NCI-H2081 treated with DMSO at 0.1 percent for 48 hours (cell line): ENCODE measurements at places on chromosomes 3 and 15.

GRCh38 chr15:28944286-28944685, 58.5 kb downstream of the APBA2 start:
- no peak for DNase-seq

DNA sequence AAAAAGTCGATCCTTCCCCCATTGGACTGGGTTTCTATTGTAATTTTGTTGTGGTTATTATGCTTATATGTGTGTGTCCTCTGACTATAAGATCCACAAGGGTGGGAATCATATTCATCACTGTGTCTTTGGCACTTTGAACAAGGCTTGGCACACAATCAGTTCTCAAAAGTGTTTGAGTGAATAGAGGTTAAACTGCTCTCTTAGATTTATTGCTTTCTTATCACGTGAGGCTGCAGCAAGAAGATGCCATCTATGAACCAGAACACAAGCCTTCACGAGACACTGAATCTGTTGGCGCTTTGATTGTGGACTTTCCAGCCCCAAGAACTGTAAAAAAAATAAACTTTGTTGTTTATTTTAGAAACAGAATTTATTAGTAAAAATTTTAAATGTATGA, 295.0 kb upstream of the MDFIC2 start:
- DNase-seq = no peak

DNA sequence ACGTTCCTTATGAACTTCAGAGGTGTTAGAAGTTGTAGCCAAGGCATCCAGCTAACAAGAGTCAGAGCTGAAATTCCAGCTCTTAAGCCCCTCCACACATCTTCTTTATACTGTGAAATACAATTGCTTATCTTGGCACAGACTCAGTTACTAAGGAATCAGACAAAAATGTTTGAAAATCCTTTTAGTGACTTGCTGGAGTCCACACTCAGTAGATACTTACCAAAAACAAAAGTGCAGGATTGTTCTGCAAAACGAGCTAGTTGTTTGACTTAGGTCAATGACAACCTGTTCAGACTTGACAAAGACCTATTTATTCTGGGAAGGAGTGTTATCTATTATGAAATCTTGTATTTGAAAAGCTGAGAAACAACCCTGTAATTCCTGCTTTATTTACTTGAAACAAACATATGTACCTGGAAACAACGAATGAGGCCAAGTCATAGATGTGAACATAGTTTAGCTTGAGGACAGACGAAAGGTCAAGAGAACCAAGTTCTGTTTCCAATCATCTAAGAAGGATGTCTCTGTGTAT, 38.5 kb downstream of the B3GNT5 start:
- DNase-seq = no peak

DNA sequence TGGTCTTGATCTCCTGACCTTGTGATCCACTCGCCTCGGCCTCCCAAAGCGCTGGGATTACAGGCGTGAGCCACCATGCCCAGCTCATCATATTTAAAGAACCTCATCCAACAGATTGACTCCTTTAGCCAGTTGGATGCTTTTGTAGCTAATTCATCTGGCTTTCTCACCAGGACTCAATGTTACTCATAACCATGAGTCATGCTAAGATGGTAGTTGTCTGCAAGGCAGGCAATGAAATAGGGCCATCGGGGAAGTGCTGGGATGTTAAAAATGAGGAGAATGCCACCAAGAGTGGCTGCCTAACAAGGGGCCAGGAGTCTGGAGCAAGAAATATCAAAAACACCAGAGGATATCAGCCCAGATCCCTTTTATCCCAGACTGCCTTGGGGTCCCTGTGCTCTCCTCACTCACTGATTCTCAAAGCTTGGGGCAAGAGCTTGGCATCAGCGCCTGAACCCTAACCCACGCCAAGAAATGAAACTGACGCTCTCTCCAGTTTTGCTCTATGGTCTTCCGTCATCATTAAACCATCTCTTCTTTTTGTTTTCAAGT, 7.4 kb upstream of the PCOLCE2 start:
- DNase-seq = no peak

- DNase-seq = no peak
These were observed 33.4 kb downstream of the SPINK8 start for GRCh38 chr3:48299746-48300712.

DNA sequence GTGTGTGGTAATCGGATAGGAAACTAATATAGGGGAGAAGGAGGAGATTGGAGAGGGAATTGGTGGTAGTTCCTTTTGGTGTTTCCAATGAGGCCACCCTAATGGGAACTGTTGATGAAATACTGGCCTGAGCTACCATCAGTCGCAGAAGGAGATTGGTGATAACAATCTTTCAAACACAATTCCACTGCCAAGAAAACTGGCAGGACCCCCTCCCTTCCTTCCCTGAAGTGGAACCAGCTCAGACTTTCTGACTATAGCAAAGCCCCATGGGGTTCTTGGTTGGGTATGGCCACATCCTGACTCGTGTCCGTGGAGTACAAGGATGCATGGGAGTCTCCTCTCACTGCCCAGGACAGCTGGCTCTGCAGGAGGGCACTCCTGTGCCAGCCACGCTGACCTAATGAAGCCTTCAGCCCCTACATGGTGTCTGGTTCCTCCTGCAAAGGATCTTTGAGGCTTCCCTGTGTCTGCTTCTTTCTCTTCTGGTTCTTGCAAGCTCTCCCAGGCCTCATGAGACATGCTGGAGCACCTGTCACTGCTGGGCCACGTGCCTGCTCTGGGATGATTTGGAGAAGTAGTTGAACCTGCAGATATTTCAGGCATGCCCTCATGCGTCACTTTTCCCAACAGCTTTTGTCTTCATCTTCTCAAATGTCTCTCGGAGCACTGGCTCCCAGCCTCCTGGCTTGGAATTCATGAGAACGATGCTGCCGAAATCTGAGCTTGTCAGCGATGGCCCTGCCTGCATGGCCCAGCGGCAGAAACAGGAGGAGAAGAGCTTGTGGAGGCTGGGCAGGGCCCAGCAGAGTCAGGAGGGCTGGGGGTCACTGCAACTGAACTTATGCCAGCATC, 90.0 kb upstream of the ADPGK start:
- no peak for DNase-seq

- no peak for DNase-seq
These were observed 54.0 kb upstream of the DLG1 start for GRCh38 chr3:197352382-197352781.

DNA sequence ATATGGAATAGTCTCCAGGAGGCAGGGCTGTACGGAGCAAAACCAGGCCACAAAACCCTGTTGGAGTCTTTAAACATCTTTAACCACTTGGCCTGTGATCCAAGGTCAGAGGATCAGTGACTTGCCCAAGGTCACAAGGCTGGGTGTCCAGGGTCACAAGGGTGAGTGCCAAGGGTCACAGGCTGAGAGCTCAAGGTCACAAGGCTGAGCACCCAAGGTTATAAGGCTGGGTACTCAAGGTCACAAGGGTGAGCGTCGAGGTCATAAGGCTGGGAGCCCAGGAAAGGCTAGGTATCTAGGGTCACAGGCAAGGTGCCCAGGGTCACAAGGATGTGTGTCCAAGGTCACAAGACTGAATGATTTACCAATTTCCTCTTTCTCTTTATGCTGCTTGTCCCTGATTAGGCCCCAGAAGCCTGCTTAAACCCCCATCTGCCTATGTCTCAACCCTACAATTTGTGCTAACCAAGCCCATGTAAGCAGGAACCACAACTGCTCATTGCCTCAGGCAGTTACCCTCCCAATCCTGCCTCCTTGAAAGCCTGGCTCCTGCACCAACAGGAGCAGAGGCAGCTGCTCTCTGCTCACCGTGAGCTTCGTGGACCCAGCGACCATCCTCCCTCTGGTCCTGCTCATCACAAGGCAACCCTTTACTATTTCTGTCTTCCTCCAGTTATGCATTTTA, 51.5 kb downstream of the MGLL start:
- peak; percentile 47 for DNase-seq

GRCh38 chr3:113251817-113252216, 40.5 kb downstream of the BOC start:
- DNase-seq = no peak

DNA sequence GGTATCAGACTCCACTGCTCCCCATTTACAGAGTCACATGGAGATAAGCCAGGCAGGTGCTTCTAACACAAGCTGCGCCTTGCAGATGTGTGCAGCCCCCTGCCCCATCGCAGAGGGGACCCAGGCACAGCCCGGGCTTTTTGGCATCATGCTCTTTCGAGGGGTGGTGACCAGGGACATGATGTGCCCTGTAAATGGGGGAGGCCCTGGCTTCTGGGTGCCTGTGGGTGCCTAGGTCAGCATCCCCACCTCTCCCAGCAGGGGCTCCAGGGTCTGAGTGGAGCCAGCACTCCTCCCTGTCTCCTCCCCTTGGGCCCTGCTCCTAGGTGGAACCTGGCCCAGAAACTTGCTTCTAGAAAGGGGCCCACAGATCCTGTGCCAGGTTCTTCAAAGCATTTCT, 15.2 kb downstream of the TRPM1 start:
- DNase-seq = no peak

DNA sequence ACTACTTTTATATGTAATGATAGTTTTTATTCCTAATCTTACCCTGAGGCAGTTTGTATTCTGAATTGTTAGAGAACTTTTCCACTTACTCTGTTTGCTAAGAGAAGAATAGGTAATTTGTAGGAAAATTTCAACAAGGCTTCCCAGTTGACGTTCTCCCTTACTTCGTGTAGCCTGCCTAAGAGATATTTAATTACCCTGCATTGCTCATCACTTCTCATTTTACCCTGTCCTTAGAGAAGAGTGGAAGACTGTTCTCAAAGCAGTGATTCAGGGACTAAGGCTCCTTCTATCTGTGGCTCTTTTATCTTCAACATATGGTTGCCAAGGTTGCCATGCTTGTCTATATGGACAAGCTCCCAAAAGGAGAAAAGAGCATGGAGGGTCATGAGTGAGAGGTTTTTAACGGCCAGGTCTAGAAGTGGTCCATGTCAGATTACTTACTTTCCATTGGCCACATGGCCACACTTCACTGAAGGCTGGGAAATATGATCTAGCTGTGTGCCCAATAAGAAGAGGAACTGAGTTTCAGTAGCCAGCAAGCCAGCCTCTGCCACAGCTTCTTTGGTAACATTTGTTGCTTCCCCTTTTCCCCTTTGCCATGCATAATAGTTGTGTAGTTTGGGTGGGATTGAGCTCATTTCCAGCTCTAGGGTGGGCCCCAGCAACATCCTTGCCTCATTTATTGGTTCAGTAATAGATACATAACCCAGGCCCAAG, 22.1 kb downstream of the PDE8A start:
- DNase-seq = no peak

DNA sequence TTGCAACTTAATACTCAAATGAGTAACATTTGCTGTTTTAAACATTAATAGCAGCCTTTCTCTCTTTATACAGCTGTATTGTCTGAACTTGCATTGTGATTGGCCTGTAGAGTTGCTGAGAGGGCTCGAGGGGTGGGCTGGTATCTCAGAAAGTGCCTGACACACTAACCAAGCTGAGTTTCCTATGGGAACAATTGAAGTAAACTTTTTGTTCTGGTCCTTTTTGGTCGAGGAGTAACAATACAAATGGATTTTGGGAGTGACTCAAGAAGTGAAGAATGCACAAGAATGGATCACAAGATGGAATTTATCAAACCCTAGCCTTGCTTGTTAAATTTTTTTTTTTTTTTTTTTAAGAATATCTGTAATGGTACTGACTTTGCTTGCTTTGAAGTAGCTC, 40.3 kb downstream of the CTNNB1 start:
- no peak for DNase-seq

- DNase-seq = no peak
These were observed 116.2 kb downstream of the CHSY1 start for GRCh38 chr15:101135532-101136166.

DNA sequence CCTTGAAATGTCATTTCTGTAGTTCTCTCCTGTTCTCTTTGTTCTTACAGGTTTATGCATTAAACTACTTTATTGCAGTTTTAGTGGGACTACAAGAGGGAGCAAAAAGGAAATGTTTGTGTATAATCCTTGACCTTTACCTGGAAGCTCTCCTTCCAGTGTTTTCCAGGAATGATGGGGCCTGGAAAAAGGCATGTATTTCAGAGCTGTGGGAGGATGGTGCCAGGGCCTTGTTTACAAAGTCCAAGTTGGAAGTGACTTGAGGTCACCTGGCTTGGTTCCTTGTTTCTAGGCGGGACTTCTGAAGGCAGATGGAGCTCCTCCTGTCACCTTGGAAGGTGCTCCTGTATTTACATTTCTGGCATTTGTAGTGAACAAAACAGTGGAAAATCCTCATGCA, 15.1 kb downstream of the ACVR2B start:
- no peak for DNase-seq

- DNase-seq = no peak
These were observed 41.6 kb downstream of the PYDC2 start for GRCh38 chr3:191502583-191502982.

GRCh38 chr3:186996356-186996755, 66.0 kb downstream of the ST6GAL1 start:
- no peak for DNase-seq

- DNase-seq = no peak
These were observed 429.3 kb upstream of the PDZRN3 start for GRCh38 chr3:74053970-74054516.

DNA sequence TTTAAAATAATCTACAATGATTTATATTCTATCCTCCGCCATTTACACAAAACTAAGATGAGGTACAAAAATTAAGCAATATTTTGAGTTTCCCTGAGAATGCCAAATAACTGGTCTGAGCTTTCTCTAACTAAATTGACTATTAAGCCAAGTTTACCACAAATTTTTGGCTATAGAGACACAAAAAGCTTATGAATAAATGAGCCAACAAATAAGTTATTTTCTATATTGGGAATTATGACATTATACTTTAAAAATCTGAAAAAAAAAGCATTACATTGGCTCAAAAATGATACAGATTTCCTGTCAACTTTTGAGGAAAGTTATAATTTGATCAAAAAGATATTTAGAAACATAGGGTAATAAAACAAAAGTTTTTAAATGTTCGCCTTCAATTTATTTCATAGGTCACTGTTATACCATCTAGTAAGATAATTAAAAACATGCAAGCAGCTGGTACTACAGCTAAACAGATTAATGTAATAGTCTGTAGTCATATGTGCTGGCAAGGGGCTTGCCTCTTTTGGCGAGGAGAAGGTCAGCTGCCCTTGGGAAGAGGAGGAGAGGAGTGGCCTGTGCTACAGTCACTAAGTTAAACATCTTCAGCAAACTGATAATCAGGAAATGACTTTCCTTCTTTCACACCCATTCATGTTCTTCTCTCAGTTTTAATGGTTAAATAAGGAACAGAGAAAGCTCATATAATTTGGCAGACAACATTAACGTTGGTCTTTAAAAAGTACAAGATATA, 318.5 kb downstream of the TBC1D5 start:
- DNase-seq = no peak

GRCh38 chr3:64144241-64144900, 80.9 kb downstream of the PRICKLE2 start:
- DNase-seq = no peak

DNA sequence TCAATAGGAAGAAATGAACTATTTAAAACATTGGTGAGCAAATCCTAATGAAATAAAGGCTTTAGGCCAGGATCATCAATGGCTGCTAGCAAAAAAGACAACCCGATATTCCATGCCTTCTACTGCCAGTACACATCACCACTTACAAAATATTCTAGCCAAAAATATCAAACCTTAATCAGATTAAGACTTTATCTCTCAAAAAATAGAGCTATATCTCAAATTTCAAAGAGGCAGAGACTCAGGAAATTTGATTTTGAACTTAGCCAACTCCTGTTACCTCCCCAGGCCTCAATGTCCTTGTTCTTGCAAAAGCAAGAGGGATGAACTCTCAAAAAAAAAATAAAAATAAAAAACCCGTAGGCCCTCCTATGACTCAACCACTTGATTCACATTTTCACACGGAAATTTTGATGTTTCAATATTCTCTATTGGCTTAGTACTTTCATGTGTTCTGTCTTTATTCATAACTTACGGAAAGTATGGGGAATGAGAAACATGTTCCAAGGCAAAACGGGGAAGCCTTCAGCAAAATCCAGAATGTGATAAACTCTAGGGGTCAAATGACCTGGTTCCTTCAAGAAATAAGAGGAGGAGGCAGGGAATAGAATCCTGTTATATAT, 273.3 kb upstream of the ZPLD1 start:
- no peak for DNase-seq
